IPS DF 6.9 (cell line): ENCODE measurements at places on chromosomes 11 and 22.

GRCh38 chr22:37213218-37213855 lies 1.1 kb upstream of the SSTR3 start:
- DNase-seq: no peak

GRCh38 chr11:34464591-34465051 lies 25.9 kb downstream of the CAT start:
- DNase-seq: no peak

GRCh38 chr11:11125618-11126017 lies 227.4 kb downstream of the CSNK2A3 start:
- DNase-seq: no peak

DNA sequence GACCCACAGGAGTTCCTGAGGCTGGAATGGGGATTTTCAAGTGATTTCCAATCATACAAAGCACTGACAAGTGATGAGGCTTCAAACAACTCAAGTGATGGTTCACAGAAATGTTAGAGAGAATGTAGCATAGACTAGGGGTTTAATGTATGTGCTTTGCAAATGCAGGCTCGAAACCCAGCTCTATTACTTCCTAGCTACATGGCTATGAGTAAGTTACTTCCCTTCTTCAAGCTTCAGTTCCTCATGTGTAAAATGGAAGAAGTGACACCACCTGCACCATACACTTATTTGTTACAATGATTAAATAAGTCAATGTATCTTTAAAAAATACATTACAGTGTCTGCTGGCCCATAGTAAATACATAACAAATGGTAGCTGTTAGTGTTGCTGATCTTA lies 139.8 kb downstream of the CCDC81 start:
- no peak for DNase-seq

GRCh38 chr22:38967451-38968450 lies 10.3 kb downstream of the APOBEC3A start:
- DNase-seq: no peak

DNA sequence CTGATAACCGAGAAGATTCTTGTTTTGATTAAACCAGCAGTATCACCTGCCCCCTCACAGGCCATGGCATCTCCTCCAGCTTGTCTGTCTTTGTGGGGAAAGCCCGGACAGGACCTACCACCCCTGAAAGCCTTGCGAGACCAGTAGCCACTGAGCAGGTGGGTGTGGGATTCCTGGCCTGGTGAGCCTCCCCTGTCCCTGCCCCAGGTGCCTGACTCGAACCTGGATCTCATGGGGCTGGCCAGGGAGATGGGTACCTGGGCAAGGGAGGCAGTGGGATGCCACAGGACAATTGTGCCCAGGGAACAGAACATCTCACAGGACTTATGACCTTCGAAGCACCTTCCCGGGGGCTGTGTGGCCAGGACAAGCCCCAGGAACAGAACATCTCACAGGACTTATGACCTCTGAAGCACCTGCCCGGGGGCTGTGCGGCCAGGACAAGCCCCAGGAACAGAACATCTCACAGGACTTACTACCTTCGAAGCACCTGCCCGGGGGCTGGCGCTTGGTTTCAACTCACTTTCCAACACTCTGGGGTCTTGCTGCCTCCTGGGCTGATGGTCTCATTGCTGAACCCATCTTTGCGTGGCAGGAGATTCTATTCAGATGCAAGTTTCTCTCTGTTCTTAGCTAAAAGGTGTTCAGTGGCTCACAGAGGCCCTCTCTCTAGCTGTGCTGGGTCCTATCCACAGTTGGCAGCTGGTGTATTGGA lies 854.5 kb downstream of the BRD1 start:
- DNase-seq: no peak

DNA sequence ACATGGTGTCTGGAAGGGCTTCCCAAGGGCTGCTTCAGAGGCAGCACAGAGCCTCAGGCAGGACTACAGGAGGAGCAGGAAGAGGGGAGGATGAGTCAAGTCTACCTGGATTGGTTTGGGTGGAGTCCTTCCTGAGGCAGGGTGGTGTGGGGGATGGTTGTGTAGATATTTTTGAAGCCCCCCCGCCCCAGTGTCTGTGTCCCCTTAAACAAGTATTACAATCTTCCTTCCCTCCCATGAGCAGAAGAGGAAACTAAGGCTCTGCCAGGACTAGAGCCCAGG lies 34.7 kb upstream of the FCHSD2 start:
- no peak for DNase-seq

GRCh38 chr11:103585911-103586310 lies 450.5 kb upstream of the DDI1 start:
- no peak for DNase-seq

DNA sequence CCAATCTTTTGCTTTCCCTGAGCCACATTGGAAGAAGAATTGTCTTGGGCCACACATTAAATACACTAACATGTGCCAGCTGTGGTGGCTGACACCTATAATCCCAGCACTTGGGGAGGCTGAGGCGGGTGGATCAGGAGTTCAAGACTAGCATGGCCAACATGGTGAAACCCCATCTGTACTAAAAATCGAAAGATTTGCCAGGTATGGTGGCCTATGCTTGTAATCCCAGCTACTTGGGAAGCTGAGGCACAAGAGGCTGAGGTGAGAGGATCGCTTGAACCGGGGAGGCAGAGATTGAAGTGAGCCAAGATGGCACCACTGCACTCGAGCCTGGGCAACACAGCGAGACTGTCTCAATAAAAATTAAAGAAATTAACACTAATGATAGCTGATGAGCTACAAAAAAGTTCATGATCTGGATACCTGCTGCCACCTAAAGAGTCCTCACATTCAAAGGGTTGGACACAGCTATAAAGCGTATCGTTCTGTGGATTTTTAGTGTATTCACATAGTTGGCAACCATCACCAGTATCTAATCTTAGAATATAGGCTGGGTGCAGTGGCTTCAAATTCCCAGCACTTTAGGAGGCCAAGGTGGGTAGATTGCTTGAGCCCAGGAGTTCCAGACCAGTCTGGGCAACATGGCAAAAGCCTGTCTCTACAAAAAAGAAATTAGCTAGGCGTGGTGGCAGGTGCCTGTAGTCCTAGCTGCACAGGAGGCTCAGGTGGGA lies 3.4 kb upstream of the LDHC start:
- DNase-seq: no peak

DNA sequence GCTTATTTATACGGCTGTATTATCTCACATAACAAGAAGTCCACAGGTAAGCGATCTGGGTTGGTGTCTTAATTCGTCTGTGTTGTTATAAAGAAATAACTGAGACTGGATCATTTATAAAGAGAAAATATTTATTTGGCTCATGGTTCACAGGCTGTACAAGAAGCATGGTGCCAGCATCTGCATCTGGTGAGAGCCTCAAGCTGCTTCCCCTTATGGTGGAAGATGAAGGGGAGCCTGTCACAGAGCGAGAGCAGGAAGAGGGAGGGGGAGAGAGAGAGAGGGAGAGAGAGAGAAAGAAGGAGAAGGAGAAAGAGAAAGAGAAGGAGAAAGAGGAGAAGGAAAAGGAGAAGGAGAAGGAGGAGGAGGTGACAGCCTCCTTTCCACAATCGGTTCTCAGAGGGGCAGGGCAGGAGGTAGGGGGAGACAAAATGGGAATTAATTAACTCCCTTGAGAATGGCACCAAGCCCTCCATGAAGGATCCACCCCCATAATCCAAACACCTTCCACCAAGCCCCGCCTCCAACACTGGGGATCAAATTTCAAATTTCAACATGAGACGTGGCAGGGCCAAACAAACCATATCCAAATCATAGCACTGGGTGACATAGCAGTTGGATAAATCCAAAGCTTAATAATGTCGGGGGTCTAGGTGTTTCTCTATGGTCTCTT lies 15.0 kb upstream of the TRIM44 start:
- DNase-seq: no peak
